ENCODE measurements at places on chromosomes 4 and X.
A peak's percentile ranks its signal among the peaks of the same experiment; 100 is the strongest.

DNA sequence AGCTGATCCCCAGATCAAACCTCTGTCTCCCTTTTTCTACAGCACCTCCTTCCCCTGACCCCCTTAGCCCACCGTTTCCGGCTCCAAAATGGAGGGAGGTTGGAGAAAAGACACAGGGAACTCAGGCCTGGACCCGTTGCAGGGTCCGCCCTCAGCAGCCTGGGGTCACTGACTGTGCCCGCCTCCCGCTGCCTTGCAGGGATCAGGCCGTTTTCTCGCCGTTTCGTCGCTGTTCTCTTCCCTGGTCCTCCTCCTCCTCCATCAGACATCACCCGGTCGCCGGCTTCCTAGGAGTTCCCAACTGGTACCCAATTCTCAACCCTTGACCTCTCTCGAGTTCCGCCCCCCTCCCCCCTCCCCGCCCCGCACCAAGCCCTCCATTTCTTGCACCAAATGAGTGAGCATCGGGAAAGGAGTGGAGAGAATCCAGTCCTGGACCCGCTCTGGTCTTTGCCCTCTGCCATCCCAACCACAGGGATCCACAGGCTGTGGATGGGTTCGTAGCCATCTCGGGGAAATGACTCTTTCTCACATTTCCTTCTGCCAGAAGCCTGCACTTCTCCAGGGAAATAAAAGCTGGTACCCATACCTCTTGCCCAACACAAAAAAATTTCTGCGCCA lies 493 bp downstream of the TCEAL5 start:
- no peak for DNase-seq

GRCh38 chr4:142465526-142465925 lies 380.6 kb downstream of the INPP4B start:
- DNase-seq = no peak

DNA sequence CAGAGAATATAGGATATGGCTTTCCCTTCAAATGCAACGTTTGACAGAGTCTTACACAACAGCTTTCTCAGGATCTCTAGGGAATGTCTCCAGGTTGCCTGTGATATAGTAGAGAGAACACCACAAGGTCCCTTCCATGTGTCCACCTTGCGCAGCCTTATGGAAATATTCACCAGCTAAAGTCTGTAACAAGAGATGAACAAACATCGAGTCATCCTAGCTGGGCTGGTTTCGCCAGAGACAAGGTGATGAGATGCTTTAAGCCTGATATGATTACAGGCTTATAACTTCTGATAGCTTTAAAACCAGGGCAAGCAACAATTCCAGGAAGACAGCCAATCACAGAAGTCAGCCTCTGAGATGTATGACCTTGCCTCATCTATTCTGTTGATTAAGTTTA lies 83.8 kb downstream of the SEL1L3 start:
- no peak for DNase-seq

- DNase-seq = no peak
Measured at GRCh38 chrX:138128027-138128671, 562.2 kb downstream of the ZIC3 start.

DNA sequence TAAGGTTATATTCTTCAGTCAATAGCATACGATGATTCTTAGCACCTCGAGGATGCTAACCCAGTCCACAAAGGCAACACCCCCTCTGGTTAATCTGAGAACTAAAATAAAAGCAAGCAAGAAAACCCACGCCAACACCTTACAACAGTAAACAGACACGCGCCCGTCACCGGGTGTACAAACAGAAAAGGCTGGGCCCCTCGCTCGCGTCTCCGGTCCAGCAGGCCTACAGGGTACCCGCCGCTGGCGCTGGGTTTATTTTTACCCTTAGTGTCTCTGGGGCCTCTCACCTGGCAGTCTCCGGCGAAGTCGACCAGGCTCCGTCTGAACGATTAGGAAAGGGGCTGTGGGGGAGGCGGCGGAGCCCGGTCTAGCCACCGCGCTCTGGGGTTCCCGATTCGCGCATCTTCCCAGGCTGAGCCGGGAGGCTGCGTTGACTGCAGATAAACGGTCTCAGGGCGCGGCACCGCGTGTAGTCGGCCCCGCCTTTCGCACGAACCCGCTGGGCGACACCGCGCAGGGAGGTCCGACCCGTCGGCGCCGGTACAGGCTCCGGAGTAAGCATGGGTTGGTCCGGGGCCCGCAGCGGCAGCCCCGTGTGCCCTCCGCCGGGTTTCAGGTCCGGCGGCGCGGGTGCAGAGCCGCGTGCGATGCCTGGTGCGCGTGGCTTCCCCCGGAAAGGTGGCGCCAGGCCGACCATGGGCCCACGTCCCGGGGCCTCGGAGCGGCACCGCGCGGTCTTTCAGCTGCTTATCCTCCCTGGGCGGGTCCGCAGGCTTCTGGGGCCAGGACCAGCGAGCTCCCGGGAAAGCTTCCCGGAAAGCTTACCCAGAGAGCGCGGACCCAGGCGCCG lies 441 bp downstream of the SLC9B2 start:
- DNase-seq = peak; percentile 55

- no peak for DNase-seq
Measured at GRCh38 chr4:115780835-115781234, 667.4 kb upstream of the NDST4 start.

GRCh38 chr4:109699553-109700225 lies 3.6 kb downstream of the CASP6 start:
- DNase-seq = no peak

GRCh38 chrX:41596596-41596995 lies 92.2 kb upstream of the GPR34 start:
- DNase-seq = no peak

DNA sequence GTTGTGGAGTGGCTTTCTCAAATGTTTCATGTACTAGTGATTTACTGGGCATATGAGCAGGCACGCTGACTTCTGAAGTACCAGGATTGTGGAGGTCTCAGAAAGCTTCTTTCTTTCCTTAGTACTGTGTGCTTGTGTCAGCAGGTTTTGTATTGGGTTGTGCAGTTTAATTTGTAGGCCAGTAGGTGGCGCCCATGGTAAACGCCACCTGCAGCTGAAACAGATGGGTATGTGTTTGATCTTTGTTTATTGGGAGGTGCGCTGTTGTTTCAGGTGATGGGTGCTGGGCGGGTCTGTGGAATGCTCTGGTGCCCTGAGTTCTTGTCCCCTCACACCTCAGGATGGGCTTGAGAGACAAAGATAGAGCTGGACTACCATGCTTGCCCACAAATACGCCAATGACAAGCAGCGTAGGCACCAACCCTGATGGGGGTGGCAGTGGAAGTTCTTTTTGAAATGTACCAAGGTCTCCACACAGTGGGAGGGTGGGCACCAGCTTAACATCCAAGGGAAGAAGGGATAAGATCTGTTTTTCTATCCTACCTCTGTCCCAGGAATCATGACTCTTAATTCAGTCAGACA lies 141.5 kb downstream of the RPS6KA6 start:
- DNase-seq = no peak

DNA sequence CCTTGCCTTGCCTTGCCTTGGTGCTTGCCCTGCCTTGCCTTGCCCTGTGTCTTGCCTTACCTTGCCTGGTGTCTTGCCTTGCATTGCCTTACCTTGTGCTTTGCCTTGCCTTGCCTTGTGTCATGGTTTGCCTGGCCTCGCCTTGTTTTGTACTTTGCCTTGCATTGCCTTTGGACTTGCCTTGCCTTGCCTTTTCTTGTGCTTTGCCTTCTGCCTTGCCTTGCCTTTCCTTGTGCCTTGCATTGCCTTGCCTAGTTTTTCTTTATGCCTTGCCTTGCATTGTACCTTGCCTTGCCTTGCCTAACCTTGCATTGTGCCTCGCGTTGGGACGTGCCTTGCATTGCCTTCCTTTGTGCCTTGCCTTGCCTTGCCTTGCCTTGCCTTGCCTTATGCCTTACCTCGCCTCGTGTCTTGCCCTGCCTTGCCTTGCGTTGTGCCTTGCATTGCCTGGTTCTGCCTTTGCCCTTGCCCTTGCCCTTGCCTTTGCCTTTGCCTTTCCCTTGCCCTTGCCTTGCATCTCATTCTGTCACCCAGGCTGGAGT lies 82.8 kb downstream of the TAB3 start:
- DNase-seq = no peak

DNA sequence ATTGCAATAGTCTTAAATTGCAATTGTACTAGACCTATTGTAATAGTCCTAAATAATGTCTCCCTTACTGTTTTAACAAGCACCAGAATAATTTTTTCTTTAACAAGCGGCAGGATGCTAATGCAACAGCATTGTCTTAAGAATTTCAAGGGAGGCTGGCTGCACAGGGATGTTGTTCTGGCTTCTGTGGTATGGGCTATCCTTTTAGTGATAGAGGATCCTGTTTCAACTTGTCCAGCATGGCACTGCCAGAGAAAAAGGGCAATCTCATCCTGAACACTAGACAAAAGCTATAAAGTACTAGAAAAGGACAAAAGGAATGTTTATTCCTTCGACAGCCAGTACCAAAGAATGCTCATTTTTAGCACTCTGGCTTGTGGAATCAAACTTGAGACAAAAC lies 405.5 kb upstream of the ACTRT1 start:
- no peak for DNase-seq

GRCh38 chr4:22483551-22483981 lies 32.3 kb downstream of the ADGRA3 start:
- no peak for DNase-seq

DNA sequence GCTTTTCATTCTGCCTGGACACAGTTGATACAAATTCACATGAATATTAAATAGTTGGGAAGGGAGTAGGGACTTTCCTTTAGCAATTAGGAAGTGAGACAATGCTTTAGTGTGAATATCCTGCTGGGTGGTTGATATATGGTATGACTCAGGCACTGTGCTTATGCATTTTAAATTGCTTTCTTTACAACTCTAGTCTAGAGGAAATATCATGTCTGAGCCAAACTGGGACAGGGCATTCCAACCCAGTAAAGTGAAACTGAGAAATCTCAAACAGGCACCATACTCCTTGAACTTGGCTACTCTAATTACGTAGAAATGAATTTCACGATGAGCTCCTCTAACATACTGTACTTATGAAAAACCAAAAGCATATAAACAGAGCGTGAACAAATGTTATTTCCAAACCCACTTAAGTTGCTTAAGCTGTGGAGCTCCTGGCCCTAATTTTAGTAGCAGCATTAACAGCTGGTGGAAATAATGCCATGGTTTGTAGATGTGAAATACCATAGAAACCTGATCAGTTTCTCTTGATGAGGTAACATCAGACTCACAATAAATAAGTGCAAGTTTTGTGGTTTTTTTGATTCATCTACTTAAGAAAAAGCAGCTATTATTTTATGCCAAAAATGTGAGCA lies 242.9 kb upstream of the GK2 start:
- DNase-seq = no peak

GRCh38 chrX:21770631-21771321 lies 12.9 kb upstream of the SMPX start:
- no peak for DNase-seq

GRCh38 chr4:11436673-11437072 lies 8.0 kb upstream of the HS3ST1 start:
- DNase-seq = no peak

DNA sequence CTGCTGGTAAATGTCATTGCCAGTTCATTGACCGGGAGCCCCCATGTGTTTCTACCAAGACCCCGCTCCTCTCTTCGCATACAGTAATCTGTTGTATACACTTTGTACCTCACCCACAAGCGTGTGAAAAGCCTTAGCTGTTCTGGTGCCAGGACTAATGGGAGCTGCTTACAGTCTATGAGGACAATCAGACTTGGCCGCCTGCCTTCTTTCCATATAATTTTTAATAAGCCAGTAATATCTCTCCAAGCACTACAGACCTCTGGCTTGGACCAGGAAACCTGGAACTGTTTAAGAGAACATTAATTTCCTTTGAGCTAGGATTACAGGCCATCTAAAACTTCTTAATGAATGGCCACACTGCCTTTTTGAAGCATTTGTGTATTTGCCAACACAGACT lies 149.7 kb upstream of the MSX1 start:
- DNase-seq = no peak

DNA sequence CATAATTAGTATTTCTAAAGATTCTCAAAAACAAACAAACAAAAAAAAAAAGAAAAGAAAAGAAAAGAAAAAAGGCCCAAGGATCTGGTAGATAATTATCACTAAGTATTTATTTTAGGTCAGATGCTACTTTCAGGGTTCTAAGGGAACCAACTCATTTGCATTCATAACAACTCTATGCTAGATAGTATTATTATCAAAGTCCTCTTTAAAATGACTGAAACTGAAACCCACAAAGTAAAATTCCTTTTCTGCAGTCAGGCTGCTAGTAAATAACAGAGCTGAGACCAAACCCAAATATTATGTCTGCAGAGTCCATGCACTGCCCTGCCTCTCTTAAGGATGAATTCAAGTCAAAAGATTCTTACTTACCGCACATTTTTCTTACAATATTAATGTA lies 38.3 kb upstream of the MAPK10 start:
- DNase-seq = no peak

- DNase-seq = no peak
Measured at GRCh38 chrX:38089173-38089982, 83.0 kb downstream of the SYTL5 start.

DNA sequence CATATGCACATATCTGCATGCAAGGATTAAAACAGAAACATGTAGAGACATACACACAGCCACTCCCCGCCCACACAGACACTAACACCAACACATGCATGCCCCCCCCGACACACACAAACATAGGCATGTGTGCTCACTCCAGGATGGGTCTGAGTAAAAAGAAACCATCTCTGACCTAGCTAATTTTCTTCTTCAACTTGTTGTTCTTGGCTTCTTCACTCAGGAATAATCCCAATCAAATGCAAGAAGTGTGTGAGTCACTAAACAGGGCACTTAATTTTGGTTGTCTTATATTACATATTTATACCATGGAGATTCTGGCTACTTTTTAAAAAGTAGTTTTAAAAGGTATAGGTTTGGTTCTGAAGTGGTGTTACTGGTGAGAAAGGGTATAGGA lies 28.3 kb downstream of the ENOX2 start:
- DNase-seq = no peak

DNA sequence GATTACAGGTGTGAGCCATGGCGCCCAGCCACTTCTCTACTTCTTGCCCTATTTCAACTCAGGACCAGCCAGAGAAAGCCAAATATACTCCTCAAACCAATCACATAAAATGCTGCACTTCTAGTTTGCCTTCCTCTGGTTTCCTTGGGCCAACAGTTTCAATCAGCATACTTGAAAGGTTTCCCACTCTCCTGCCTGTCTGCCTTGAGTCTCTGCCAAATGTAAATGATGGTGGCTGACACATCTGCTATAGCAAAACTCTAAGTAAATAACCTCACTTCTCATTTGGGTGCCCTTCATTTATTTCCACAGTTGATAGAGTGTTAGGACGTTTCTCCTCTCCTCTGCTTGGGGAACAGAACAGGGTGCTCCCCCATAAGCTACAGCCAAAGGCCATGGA lies 36.4 kb upstream of the PPA2 start:
- DNase-seq = no peak

DNA sequence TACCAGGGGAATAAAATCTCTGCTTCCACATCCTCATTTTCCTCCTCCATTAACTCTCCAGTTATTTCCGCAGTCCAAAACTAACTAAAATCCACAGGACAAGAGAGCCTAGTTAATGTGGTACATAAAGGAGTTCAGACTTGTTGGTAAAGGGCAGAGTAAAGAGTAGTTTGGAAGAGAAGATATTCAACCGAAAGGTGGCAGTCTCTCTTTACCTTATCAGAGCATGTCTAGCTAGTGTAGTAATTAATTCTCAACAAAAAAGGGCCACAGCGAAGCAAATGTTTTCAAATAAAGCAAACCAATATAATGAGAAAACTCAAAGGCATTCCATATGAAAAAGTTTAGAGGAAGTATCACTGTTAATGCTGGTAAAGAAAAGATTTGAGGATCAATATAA lies 286.5 kb downstream of the GLUD2 start:
- no peak for DNase-seq

GRCh38 chrX:38102875-38103274 lies 96.5 kb downstream of the SYTL5 start:
- no peak for DNase-seq

Data from frontal cortex (tissue), 4 donors.